ENCODE measurements at places on chromosomes 5 and 9. TPM values are rescaled to one million over a fixed set of nuclear protein-coding genes. Genes with fewer than 3 reads are reported as not detected.
A peak's percentile ranks its signal among the peaks of the same experiment; 100 is the strongest.

DNA sequence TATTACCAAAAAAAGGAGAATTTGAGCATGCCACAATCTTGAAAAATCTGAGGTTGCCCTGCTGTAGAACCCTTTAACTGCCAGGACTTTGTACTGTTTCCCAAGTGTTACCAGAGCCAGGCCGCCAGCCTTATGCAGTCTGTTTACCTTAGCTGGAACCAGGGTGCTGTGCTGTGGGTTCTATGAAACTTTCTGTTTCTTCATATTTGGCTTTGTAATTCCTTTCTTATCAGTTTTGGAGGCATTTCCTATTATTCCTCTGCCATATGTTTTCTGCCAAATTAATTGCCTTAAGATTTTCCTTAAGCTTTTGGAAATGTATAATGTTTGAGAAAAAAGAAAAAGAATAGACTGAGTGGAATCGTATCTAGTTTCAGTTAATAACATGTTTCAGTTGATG is 2.1 kb downstream of the S1PR3 start:
- peak; percentile 38 for DNase-seq

DNA sequence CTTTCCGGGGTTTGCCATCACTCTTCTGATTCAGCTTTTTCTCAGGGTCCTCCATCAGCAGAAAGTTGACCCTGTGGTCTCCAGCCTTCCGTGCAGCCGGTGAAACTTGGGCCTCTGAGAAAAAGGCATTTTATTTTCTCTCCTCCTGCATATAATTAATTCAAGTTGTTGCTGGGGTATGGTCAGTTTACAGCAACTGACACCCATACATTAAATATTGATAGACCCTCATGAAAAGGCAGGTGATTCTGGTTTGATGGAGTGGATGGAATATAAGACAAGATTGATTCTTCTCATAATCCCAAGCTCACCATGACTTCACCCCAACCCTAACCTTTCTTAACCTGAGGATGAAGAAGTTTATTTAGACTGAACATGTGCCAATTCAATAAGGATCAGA is at the start of gene GRXCR2:
GRXCR2 (minus strand) TSS at position 101 of the 400 bp plus-strand sequence; CDS start at position 55, 46 bp downstream.
- DNase-seq, result no peak

- DNase-seq, result no peak
Measured at GRCh38 chr5:40436535-40437237, 243.0 kb upstream of the PTGER4 start.

DNA sequence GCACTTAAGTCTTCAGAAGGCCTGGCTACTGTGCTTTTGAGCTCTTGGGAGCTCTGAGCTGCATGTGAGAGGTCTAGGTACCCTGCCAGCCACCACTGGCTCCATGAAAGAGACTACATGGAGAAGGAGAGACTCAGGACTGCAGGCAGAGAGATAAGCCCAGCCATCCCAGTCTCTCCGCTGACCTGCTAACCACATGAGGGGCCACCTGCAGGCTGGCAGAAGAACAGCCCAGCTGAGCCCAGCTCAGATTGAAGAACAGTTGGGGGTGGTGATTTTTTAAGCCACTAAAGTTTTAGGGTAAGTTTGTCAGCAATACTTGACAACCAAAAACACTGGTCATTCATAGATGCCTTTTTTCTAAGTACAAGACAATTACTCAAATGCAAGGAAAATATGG is 205.0 kb upstream of the PRDM9 start:
- DNase-seq, result no peak

OR1J2 gene
- total RNA-seq, result not detected

DNA sequence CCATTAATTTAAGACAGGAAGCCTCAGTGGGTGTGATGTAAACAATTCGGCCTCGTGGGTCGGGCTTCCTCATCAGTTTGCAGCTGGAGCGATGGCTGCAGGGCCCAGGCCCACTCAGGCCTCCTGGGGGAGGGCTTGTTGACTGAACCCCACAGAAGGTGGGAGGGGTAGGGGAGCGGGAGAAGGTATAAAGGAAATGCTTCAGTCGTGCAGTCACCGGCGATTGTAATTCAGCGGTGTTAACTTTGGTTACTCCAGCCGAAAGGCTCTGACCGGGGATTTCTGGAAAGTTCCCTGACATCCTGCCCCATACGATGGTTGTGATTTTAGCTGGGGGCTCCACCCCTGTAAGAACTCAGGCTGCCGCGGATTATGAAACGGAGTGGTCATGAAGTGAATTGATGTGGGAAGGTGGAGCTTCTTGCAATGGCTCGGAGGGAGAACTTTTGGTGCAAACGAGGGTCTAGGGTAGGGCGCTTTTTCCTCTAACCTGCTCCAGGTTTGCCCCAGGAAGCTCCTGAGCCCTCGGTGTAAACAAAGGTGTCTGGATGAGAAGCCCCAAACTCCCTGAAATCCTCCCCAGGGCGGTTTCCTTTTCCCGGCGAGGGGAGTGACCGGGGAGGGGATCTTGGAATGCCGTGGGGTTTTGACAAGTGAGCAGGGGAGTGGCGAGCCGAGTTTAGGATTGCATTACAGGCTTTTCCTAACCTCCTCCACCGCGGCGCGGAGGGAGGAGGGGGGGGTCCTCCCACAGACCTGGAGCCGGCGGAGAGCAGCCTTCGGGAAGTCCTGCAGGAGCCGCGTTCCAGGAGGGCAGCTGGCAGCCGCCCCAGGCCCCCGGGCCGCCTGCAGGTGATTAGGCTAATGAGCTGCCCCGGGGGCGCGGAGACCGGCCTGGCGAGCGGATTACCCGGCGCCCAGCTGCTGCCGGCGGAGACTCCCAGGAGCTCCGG is 215.5 kb downstream of the PDZD2 start:
- peak; percentile 26 for DNase-seq

DNA sequence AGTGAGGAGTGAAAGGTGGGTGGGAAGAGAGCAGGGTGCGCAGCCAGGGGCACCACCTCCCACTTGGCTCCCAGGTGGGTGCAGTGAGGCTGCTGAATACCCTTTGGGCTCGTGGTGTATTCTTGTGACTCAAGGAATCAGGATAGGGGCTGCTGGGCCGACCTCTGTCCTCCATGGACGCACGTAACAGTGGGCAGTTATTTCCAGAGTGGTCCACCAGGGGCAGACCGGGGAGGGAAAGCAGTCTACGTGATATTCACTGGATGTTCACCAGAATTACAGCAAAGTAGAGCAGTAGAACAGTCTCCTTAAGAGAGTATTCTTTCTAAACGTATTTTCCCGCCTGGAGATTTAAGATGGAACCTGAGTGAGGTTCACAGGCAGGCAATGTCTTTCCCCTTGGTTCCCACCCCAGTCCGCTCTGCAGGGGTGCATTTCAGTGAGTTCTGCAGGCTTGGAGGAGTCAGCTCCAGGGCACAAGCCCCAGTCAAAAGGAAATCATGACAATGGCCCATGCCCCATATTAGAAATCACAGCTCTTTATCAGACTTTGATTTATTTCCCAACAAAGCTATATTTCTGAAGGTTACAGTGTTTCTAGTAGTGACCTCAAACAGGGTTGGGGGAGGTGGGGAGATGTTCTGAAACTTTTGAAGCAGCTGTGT is 88.7 kb downstream of the SYK start:
- DNase-seq, result no peak

- peak; percentile 93 for DNase-seq
Measured at GRCh38 chr9:91741522-91741921, 208.5 kb downstream of the ROR2 start.

PCDHA1 gene
- total RNA-seq, result not detected

TSSK1B gene
- under 0.01 TPM for total RNA-seq

- no peak for DNase-seq
Measured at GRCh38 chr9:82454509-82455190, 466.1 kb downstream of the SPATA31D1 start.

IL12B gene
- total RNA-seq, result not detected

GRCh38 chr9:16768816-16769215 is 101.7 kb downstream of the BNC2 start:
- no peak for DNase-seq

DNA sequence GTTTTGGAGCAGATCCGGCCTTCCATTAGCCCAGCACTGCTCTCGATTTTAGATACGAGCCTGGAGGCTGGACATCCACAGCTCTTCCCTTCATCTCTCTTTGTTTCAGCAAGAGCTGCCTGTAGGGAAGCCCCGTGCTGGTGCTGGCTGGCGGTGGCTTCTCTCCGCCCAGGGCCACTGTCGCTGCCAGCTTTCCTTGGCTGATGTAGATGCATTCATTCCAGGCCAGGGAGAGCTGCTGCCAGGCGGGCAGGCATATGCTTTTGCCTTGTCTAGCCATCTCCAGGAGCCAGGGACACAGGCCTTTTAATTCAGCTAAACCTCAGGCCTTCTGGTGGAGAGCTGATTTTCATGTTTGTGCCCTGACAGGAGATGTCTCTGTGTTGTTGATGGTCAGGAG is 409.3 kb upstream of the CLINT1 start:
- DNase-seq, result no peak

GRCh38 chr5:125554355-125554754 is 807.9 kb upstream of the ZNF608 start:
- no peak for DNase-seq

- DNase-seq, result no peak
Measured at GRCh38 chr5:127294829-127295228, 4.2 kb downstream of the MEGF10 start.

DNA sequence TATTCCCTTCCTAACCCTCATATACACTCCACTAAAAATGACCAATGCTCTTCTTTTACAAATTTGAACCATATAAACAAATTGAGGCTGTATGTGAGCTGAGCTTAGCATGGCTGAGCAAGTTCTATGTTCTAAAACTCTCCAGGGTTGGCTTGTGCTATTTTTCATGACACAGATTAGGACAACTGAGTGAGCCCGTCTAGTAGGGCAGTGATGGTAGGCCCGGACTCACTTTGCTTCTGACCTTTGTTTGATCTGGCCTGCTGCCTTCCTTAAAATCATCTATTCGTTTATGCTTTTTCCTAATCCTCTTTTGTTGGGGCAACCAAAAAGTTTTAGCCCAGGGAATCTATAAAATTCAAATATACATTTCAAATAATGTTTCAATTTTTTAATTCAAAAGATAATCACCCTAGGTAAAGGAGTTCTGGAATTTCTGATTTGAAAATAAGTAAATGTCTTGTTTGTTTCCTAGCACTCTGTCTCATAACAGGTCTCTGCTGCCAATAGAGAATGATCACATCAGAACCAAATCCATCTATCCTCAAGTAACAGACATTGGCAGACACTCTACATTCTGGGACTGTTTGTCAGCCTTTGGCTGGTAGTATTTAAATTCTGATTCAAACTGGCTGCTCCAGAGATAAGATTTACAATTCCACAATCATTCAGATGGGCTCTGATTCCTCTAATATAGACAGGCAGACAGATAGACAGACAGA is 217.0 kb upstream of the TARS1 start:
- peak; percentile 15 for DNase-seq

DNA sequence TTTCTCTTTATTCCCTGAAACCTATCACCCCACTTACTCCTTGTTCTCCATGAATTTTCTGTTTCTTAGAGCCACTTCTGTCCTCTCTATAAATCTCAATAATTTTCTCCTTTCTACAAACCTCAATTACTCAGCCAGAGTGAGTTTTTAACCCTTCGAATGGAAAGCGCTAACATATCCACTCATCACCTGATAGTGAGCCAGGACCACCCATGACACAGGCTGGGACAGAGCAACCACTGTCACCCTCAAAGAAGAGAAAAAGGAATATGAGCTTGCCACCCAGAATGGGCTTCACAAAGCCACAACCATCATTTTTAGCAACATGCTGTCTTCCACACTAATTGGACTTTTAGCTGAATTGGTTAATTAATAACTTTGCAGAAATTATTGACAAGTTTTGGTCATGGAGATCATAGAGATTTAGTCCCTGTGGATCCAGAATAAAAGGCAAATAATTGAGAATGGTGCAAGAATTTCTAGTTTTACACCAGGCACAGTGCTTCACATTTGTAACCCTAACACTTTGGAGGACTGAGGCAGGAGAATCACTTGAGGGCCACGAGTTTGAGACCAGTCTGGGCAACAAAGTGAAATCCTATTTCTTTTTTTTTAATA is 32.1 kb upstream of the SELENOP start:
- DNase-seq, result no peak

GRCh38 chr5:154421868-154422267 is 23.9 kb upstream of the SAP30L start:
- DNase-seq, result peak; percentile 14

GRCh38 chr5:53323943-53324642 is 156.3 kb upstream of the FST start:
- peak; percentile 34 for DNase-seq

DNA sequence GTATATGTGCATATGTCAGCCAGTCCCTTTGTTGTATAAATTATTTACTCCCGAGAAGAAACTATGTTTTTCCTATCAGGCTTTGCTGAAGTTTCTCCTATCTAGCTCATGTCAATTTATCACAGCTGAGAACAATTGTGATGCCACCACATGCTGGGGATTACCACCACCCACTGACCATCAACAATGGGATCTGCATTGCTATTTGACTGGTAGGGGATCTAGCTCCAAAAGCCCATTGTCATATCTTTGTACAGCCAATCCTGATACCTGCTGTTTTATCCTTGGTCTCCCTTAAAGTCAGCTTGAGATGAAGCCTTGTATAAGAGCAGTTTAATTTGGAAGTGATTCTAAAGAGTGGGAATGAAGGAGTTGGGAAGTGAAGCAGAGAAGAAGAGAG is 53.9 kb upstream of the KCNN2 start:
- no peak for DNase-seq

Data from IMR-90 (cell line).